ENCODE measurements at places on chromosomes 4 and X.

GRCh38 chrX:55490974-55491373, 1.3 kb upstream of the USP51 start:
- DNase-seq = no peak

DNA sequence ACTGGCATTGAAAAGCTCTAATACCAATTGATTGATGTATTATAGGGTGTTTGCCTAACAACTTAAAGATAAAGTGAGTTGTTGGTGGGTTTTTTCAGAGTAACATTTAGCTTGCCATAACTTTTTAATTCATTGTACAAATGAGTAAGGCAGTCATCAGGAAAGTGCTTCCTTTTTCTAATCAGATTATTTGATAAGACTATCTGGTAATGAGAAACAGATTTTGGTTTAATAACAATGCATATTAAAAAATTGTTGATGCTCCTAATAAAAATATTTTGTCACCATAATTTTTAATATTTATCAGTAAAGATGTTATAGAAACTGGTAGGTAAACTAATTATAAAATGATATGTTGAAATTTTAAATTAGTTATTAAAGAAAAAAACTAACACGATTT, 51.3 kb downstream of the BLTP1 start:
- no peak for DNase-seq

- no peak for DNase-seq
Observed at GRCh38 chr4:73413294-73413755, 9.2 kb downstream of the ALB start.

DNA sequence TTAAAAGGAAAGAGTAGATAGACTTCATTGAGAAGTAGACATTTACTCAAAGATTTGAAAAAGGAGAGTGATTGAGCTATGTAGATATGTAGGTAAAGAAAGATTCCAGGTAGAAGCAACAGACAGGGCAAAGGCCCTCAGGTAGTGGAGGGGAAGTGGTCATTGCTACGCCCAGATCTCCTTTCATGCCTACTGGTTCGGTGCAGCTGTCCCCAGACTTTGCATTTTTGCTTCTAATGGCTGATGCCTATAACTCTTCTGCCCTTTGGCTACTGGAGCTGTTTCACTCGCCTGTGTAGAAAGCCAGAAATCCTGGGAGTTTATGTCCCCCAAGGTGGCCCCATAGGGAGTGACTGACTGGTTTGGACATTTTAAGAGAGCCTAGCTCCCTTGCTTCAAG, 16.9 kb upstream of the ARMCX2 start:
- DNase-seq = no peak

DNA sequence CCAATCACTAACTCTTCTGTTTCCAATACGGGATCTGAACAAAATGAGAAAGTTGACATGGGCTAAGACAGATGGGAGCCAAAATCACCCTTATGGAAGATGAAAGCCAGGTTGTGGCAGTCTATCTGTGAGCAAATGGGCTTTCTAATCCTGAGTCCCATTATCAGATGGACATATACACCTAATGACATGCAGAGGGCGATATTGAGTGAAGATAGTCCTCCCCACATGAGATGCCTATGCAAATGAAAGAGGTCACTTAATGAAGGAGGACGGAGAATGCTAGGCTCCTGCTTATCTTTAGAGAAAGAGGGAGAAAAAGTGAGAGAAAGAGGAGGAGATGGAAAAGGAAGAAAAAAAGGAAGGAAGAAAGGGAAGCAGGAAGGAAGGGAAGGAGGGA, 547.5 kb downstream of the NLGN4X start:
- DNase-seq = peak; percentile 4

GRCh38 chrX:119636419-119636818, 30.2 kb upstream of the NKRF start:
- DNase-seq = no peak

GRCh38 chr4:14943749-14944148, 58.5 kb upstream of the CPEB2 start:
- DNase-seq = no peak

DNA sequence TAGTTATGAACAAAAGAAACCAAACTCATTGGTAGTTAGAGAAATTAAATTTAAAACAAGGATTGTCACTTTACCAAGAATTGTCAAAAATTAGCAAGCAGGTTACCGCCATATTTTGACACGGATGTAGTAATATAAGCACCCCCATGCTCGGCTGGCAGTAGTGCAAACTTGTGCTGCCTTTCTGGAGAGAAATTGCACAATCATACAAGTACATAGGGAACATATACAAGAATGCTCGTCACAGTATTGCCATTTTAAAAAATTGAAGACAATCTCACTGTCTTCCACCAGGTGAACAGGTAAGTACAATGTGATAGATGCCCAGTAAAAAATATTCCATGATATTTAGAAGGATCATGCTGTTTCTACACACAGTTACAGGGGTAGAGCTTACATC, 55.6 kb upstream of the SLC39A8 start:
- no peak for DNase-seq

- no peak for DNase-seq
Observed at GRCh38 chr4:186687265-186687664, 36.4 kb downstream of the FAT1 start.

DNA sequence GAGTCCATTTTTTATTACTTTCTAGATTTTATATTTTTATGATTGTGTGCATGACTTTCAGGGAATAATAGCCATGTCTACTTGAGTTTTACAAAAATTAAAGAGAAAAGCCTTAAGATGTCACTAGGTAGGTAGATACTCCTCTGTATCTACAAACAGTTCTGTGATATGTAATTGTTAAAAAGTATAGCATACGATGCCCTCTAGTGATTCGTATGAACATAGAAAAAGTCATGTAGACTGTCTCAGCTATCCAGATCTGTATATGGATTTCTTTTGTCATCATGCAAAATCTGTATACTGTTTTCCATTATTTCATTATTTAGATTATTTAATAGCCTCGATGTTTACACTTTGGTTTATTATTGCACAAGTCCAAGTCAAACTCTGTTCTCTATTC, 856.6 kb downstream of the CENPC start:
- DNase-seq = peak; percentile 71

GRCh38 chr4:48237996-48238645, 31.5 kb downstream of the TEC start:
- no peak for DNase-seq

DNA sequence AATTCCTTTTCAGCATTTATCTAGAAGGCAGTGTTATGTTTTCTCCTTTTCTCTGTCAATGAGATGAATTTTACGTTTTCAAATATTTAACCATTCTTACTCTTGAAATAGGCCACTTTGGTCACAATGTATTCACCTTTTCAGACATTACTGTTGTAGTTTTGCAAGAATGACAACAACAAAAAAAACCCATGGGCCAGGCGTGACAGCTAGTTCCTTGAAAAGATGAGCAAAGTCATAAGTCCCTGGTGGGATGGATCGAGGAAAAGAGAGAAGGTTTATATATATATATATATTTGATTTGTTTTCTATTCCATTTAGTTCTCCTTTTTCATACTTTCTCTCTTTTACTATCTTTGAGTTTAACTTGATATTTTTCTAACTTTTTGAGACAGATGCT, 38.1 kb upstream of the ACSL1 start:
- no peak for DNase-seq

- peak; percentile 69 for DNase-seq
Observed at GRCh38 chr4:150079081-150079581, 886 bp downstream of the DCLK2 start.

GRCh38 chrX:13033193-13033592, 11.2 kb downstream of the FAM9C start:
- no peak for DNase-seq

- no peak for DNase-seq
Observed at GRCh38 chr4:52317361-52317879, 266.3 kb downstream of the SPATA18 start.

DNA sequence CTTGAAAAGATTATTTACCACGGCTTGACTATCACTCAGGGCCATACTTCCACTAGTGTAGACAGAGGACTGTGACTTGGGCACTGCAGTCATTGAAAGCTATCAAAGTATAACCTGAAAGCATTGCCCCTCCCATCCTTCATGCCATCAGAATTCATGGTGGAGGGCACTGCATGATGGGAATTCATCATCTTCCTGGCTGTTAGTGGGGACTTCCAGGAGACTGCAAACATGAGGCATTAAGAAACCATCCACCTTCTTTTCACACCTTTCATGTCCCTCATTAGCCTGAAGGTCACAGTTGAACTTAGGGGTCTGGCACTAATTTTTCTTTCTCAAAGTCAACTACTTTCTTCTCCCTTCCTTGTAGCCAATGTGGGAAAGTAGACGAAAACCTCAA, 25.8 kb downstream of the VSIG4 start:
- DNase-seq = no peak

DNA sequence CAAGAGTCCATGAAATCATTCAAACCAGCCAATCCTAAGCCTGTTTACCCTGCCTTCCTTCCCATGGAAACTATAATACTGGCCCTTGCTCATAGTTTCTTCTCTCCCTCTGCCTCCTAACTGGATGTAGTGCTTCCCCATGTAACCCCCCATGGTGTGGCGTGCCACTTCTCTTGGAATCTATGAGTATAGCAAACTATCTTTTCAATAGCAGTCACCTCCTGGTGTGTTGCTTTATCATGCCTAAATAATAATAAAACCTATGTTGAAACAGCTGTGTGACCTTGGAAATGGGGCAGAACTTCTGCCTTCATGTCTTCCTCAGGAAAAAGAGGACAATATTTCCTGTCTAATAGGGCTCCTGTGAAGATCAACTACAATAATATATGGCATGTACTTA, 234.8 kb upstream of the EDNRA start:
- DNase-seq = no peak

- DNase-seq = peak; percentile 87
Observed at GRCh38 chr4:118904418-118904817, 15.8 kb downstream of the SYNPO2 start.

DNA sequence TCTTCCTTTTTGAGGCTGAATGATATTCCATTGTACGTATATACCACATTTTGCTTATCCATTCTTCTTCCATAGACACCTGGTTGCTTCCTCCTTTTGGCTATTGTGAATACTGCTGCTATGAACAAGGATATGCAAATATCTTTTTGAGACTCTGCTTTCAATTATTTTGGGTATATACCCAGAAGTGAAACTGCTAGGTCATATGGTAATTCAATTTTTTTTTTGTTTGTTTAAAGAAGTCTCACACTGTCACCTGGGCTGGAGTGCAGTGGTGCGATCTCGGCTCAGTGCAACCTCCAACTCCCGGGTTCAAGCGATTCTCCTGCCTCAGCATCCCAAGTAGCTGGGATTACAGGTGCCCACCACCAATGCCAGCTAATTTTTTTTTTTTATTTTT, 75.3 kb downstream of the METTL14 start:
- DNase-seq = no peak

DNA sequence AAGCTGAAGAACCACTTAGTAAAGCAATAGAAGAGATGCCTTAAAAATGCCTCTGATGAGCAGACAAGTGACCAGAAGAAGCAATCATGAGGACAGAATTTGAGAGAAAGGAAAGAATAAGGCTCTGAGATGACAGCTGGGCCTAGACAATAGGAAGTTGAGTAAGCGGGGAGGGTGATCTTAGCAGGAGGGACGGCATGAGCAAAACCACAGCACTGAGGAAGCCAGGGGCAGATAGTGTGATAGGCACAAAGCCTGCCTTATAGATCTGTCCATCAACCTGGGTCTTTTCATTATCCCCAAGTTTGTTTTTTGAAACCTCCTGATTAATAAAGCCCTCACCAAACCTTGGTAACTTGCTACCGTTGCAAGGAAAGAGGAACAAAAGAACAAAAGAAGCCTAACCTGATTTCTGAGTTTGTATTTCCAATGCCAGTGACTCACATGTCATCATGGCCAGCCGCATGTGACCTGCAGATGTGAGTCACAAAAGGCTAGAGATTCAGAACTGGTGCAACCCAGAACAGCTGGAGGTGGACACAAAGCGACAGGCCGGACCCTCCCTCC, 55.7 kb upstream of the PPARGC1A start:
- no peak for DNase-seq

DNA sequence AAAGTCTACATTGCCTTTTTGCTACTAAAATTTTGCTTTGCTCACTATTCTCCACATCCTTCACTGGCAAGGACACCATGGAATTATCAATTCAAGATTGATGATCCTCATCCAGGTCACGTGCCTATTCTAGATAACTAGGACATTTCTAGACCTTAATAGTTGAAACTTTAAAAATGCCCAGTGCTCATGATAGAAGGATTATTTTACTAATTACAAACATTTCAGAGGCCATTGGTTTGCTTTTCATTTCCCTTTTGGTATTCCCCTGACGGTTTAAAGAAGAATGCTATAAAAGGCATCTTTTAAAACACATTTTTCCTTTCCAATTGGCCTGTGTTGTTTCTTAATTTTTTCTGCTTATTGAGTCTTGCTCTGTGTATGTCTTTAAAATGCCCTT, 249.4 kb downstream of the NDST4 start:
- no peak for DNase-seq

GRCh38 chr4:30744386-30744785, 24.2 kb downstream of the PCDH7 start:
- DNase-seq = no peak

- DNase-seq = no peak
Observed at GRCh38 chrX:115332832-115333231, 43.3 kb downstream of the LUZP4 start.

GRCh38 chr4:76108467-76109181, 34.1 kb downstream of the ART3 start:
- no peak for DNase-seq

GRCh38 chr4:38531141-38531727, 132.8 kb upstream of the KLF3 start:
- peak; percentile 18 for DNase-seq

DNA sequence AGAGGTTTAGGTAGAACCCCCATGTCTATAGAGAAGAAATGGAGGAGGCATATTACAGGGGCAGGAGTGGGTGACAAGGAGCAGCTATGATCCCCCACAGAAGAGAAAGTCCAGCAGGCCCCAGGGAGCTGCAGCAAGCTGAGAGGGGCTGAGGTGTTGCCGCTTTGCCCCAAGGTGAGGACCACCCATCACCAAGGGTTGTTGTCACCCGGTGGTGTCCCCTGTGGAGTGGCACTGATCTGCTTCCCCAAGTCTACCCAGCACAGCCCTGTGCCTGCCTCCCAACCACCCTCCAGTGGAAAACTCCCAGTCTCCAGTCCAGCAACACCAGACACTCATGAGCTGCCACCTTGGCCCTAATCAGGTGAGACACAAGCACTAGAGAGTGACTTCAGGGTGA, 149.3 kb upstream of the NOCT start:
- no peak for DNase-seq

DNA sequence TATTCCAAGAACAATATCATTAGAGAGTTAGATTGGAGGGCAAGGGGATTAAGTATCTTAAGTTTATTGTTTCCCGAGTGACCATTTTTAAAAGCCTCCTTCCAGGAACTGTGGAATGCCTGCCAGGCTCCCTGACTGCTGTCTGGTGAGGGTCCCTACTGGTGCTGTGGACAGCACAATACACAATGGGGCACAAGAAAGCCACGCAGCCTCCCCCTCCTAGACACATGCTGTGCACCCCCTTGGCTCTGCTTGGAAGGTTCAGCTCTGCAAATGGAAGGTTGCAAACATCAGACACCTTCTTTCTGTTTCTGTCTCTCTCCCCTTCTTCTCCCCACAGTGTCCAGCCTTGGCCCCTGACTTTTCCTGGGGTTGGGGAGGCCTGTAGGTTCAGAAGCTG, 153.2 kb downstream of the SHROOM3 start:
- no peak for DNase-seq

Measured in NCI-H1092 treated with DMSO at 0.1 percent for 48 hours (cell line).